ENCODE measurements at places on chromosomes 3 and 15. TPM values are rescaled to one million over a fixed set of nuclear protein-coding genes. Genes with fewer than 3 reads are reported as not detected.

DNA sequence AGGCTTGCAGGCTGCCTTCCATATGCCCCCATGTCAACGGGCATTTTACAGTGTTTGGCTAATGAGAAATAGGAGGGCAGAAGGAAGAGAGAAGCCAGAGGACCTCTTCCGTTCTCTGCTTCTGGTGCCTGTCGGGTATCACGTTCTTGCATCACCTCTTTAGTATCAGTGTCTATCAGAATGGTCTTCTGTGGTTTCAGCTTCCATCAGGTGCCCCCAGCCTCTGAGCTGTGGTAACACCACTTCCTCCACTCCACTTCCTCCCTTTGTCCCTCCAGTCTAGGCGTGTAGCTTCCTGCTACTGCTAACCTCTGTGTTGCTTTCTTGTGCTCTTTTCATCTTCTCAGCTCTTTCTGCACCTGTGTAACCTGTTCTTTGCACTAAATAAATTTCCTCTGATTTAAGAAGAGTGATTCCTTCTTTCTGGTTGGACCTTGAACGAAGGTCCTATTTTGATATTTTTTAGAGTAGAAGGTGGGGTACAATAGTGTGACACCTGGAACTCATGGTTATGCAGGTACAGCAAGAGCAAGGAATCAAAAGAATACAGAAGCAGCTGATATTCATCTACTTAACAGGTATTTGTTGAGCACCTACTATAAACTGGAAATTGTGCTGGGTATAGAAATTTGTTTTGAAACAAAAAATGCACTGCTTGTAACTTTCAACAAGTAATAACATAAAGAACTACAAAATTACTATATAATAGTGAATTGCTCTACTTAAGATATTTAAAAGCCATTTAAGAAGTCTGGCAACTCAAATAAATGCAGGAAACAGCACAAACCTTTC, 27.4 kb upstream of the FOXB1 start:
- no peak for DNase-seq

The GPR62 gene
- not detected for total RNA-seq

- DNase-seq = no peak
These were observed 43.0 kb downstream of the FLNB start for GRCh38 chr3:58051196-58051595.

The SLC28A2 gene
- total RNA-seq = 0.15 TPM

The CYP19A1 gene
- not detected for total RNA-seq

The DZIP1L gene
- total RNA-seq = 1.6 TPM

- no peak for DNase-seq
These were observed 253.6 kb downstream of the CNTN6 start for GRCh38 chr3:1346386-1346785.

DNA sequence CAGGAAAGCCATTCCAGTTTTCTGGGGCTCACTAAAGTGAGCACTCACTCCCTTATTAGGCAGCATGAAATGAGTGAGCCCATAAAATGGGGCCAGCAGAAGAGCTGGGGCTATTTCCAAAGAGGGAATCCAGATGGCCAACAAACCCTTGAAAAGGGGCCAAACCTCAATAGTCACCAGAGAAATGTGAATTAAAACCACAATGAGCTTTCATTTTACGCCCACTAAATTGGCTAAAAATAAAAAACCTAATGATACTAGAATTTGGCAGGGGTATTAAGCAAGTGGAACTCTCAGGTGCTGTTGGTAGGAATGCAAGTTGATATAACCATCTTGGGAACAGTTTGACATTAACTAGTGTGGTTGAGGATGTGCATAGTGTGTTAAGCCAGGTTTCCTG, 42.1 kb upstream of the RAF1 start:
- no peak for DNase-seq

The CILP gene
- 1.3 TPM for total RNA-seq

The AHSG gene
- 763 TPM for total RNA-seq

The EFCAB12 gene
- total RNA-seq = 0.40 TPM

DNA sequence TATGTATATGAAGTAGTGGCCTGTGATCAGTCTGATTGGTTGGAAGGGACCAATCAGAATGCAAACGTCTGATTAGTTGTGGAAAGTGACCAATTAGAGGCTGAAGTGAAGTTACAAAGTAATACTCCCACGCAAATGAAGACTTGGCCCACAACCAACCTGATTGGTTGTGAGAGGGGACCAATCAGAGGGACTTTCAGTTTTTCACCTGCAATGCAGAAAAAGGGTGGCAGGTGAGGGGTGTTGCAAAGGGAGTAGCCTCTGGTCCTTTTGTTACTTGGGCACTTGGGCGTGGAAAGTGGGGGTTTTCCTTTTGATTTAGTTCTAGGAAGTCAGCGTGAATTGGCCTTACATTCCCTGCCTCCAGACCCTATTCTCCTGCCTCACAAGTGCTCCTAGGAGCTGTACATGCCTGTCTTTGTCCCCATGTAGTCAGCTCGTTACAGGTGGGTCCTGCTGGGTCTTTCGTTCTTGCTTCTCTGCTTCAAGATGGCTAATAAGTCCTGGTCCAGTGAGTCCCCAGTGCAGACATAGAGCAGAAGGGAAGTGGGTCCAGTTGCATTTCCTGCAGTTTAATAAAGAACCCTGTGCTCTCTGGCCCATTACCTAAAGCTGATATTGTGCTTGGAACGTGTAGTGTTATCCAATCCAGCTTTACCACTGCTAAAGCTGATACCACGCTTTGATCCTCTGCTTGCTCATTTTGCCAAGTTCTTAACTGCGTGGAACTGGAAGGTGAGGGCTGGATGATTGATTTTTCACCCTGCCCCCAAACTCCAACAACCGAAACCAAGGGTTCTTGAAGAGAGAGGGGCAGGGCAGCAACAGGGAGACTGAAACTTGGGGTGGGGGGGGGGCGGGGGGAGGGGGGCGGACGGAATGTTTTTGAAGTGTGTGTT, 46.0 kb upstream of the CD47 start:
- DNase-seq = no peak

The SLC22A13 gene
- 0.50 TPM for total RNA-seq

The CPLX3 gene
- total RNA-seq = not detected

GRCh38 chr3:197278933-197279332, 19.5 kb downstream of the DLG1 start:
- no peak for DNase-seq

DNA sequence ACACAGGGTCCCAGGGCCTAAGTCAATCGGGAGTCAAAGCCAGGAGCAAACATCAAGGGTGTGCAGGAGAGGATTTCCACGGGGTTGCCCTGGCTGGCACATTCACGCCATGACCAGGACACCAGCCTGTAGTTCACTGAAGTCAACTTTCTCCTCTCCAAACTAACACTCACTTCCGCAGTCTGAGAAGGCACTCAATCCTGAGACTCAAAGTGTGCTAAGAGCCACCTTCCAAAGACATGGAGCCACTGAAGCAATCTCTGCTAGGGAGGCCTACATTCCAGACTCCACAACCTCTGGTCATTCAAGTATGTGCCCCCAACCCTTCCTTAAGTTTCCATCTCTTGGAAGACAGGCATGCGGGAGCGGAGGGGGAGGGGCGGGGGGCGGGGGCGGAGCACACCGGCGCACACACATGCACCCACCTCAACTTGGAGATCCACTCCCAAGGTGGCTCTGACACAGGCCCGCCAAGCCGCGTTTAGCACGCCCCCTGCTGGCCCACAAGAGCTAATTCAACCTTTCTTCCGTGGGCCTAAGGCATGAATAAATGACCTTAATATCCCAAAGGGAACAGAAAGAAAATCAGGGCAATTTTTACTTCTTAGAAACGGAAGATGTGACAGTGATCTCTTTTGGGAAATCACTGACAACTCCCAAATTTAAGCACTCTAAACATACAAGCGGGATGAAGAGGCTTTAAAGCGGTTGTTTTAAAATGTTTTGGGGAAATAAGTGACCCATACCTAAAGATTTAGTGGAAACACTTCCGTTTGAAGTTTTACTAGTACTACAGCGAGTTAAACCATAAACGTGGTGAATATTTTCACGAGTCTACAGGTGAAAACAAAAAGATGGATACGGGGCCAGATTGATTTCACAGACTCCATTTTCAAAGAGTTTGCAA, 162.5 kb upstream of the CHRNA7 start:
- peak; percentile 60 for DNase-seq

DNA sequence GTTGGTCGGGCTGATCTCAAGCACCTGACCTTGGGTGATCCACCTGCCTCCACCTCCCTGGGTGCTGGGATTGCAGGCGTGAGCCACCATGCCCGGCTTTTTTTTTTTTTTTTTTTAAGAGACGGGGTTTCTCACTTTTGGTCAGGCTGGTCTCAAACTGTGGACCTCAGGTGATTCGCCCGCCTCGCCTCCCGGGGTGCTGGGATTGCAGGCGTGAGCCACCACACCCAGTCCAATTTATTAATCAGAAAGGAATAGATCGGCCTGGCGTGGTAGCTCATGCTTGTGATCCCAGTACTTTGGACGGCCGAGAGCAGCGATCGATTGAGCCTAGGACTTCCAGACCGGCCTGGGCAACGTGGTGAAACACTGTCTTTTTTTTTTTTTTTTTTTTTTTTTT, 13.9 kb upstream of the GOLGA8M start:
- no peak for DNase-seq

- DNase-seq = no peak
These were observed 52.5 kb upstream of the KCNMB2 start for GRCh38 chr3:178483704-178484103.

The COPS2 gene
- 23.5 TPM for total RNA-seq

DNA sequence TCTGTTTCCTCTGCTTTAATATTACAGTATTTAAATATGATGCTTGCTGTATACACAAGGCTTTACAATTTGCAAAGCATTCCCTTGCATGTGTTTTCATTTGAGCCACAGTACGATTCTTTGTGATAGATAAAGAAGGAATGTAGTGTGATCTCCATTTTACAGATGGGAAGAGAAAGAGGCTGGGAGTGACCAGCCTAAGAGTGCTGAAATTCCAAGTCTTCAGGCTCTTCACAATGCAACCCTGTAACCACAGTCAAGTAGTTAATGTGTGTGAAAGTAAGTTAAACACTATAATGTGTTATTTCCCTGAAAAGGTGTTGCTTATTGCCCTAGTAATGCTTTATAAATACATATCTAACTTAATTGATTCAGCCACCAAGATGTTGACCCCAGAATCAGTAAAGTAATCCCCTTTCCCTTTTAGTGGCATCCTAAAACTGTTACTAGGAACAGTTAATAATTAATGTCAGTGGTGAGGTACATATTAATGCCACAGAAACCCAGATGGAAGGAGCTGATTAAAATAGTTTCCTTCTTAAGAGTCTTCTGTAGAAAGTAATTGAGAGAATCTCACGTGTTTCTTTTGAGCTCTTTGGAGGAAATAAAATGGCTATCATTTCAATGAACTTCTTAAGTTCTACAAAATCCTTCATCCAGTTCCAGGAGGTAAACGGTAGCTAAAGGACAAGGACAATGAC, 110.4 kb downstream of the IL12A start:
- DNase-seq = no peak

DNA sequence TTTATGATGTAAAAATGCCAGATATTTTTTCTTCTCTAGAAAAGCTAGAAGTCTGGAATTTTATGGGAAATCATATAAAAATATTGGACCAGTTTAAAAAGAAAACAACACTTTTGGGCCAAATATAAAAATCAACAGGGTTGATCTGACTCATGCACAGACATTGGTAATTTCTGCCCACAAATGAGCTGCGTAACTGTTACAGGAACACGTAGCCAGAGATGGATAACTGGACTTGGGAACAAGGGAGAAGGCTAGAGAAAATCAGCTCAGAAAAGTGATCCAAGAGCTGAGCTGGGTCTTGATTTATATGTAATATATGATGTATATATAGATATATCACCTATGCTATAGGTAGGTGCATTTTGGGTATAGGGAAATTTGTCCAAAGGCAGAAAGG, 36.8 kb upstream of the NAALADL2 start:
- DNase-seq = no peak

DNA sequence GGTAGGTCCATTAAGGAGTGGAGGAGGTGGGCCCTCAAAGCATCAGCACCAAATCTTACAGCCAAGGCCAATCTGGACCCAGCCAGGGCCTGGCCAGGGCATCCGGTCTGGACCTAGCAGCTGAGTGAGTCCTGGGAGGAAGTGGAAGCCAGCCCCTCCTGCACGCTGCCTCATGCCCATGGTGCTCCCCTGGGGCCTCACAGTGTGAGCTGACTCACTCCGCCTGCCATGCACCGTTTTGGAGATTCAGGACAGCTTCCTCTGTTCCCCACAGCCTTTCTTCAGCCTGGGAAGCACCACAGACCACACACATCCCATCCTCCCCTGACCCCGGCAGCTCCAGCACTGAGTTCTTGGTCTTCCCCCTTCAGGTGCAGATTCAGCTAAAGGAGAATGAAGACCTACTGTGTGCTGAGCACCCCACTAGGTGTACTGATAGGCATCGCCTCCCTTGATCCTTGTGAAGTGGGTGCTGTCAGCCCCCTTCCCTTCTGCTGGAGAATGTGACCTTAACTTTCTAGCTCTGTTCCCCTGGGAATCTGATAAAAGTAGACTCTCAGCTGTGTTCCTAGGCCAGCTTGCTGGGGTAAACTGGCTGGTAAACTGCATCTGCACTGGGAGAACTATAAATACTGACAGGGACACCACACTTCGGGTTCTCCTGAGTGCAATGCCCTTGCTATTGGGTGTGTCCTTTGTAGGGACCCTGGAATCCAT, 36.8 kb upstream of the SEC13 start:
- no peak for DNase-seq

DNA sequence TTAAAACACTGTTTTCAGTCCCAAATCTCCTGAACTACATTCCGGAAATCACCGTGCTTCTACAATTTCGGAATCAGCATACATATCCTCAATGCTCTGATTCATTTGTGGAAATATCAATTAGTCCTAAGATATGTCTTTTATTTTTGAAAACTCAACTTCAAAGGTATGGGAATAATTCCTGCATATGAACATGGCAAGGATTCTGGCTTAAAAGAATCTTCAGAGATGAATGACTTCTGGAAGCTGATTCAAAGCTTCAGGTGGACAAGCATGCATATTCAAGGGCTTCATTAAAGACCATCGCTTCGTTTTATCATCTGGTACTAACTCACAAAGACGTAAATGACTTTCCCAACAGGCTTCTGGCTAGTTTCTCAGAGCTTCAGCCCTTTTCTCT, 246.0 kb upstream of the LRRN1 start:
- DNase-seq = no peak

GRCh38 chr3:171752329-171752728, 58.0 kb downstream of the PLD1 start:
- no peak for DNase-seq

DNA sequence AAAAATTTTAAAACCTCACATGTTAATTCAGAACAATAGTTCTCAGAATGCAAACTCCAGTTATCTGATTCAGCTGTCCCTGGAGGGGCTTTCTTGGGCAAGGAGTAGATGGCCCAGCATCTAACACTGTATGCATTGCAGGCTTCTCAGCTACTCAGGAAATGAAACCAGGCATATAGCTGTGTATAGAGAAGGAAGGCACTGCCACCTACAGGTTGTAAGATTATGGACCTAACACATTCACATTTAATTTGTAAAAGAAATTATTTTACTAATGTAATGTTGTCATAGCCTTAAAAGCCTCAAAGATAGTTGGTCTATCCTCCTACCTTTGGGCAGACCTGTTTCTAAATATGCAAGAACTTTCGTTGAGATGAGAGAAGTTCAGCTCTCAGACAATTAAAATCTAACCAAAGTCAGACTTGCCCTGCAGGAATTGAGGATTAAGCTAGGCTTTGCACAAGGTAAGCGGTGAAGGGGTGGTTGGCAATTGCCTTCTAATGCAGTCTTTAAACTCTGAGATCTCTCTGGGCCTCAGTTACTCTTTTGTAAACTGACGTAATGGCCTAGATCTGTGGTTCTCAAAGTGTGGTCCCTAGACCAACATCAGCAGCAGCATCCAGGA, 132.8 kb upstream of the SLC24A5 start:
- no peak for DNase-seq

The HYAL3 gene
- 2.9 TPM for total RNA-seq

The HYKK gene
- total RNA-seq = 5.4 TPM
